ENCODE measurements at places on chromosomes 7 and 10.

GRCh38 chr10:110058212-110058611, 50.4 kb downstream of the ADD3 start:
- no peak for DNase-seq

DNA sequence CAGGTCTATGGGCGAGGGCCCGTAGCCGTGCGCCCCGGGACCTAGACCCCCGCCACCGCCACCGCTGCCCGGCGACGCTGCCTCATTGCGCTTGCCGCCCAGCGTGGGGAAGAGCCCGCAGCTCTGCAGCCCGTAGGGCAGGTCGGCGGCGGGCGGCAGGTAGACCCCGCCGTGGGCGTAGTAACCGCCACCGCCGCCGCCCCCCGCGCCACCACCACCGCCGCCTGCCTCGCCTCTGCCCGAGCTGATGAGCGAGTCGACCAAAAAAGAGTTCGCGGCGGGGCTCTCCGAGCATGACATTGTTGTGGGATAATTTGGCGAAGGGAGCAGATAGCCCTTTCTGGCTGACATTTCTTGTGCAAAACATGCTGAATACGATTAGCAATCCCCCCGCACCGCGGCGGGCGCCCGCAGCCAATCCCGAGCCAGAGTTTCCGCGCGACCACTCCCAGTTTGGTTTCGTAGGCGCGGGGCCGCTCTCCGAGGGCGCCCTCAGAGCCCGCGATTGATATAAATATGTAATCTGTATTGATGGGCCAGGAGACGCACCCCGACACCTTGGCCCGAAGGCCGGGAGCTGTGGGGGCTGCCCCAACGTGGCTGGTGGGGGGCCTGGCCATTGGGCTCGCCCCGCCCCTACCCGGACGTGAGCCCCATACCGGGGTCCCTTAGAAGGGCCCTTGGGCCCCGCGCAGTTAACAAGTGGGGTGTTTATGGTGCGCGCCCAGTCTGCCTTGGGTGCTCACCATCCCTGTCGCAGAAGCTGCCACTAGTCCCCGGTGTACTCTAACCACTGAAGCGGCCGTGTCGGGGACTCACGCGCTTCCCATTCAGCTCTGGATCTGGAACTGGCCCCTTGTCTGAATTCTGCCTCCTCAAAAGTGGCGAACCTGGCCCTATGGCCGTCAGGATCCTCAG, at the start of gene HOXA10:
HOXA10 (minus strand) TSS at position 365 of the 918 bp plus-strand sequence; CDS start at position 351, 14 bp downstream.
- no peak for DNase-seq

DNA sequence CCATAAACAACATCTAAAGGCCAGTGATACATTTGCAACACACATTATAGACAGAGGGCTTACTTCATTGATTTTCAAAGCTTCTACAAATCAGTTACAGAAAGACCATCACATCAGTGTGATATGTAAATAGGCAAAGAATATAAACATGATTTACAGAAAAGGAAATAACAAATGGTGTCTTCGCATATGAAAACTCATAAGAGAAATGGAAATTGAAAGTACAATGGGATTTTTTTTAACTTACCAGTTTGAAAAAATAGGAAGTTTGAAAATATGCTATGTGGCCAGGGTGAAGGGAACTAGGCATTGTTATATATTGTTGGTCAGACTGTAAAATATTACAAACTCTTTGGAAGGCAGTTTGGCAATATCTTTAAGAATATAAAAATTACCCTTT, 27.3 kb downstream of the SEC23IP start:
- DNase-seq, result no peak

- DNase-seq, result no peak
These were observed 156.7 kb downstream of the PLXNA4 start for GRCh38 chr7:132419542-132419941.

- no peak for DNase-seq
These were observed 218.1 kb downstream of the CELF2 start for GRCh38 chr10:11235771-11236170.

- no peak for DNase-seq
These were observed 4.7 kb downstream of the PYROXD2 start for GRCh38 chr10:98410135-98410743.

- no peak for DNase-seq
These were observed 10.6 kb upstream of the RAB11FIP2 start for GRCh38 chr10:118057361-118057760.

DNA sequence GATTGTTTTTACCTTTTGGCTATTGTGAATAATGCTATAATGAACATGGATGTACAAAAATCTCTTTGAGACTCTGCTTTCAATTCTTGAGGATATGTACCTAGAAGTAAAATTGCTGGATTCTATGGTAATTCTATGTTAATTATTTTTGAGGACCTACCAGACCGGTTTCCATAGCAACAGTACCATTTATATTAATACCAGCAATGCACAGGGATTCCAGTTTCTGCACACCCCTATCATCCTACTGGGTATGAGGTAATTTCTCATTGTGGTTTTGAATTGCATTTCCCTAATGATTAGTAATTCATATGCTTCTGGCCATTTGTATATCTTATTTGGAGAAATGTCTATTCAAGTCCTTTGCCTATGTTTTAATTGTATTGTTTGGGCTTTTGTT, 9.9 kb upstream of the PPP1R9A start:
- no peak for DNase-seq

DNA sequence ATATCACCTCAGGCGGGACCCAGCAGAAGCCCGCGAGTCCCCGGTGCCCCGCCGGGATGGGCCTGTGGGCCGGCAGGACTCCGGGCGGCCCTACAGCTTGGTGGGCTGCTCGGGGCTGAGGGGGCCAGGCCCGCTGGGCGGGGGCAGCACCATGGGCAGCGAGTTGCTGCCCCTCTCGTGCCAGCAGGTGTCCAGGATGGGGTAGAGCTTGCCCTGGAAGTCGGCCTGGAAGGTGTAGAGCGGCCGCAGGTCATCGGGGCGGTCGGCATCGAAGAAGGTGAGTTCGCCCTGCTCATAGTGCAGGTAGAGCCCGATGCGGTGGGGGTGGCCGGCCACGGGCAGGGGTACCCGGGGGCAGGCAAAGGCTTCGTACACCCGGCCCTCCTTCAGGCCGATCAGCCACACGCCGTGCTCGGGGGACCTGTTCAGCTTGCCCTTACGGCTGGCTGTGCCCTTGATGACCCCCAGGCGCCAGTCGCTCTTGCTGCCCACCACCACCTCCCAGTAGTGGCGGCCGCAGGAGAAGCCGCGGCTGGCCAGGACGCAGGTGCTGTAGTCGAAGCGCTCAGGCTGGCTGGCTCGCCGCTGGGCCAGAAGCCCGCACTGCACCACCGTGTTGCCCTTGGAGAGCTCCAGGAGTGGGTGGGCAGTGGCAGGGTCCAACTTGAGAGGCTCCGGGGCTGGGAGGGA, 4.3 kb upstream of the NSUN5 start:
- no peak for DNase-seq

DNA sequence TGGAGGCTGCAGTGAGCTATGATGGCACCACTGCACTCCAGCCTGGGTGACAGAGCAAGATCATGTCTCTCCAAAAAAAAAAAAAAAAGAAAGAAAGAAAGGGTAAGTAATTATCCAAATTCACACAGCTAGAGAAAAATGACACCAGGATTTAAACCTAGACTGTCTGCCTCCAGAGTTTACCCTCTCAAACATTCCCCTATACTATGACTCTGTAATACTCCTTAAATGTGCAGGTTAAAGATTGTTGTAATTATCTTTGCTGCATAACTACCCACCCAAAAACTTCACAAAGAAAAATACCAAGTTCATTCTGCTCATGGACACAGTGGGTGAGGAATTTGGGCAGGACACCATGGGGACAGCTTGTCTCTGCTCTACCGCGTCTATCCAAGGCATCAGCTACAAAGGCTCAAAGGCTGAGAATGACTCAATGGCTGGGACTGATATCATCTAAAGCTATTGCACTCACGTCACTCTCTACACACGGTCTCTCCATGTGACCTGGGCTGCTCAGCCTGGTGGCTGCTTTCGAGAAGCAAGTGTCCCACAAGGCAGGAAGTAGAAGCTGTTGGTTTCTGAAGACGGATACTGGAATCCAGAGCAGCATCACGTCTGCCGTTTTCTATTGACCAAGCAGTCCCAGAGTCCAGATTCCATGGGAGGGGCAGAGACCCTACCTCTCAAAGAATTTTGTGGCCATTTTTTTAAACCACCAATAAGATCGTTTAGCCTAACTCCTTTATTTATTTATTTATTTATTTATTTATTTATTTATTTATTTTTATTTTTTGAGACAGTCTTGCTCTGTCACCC, 185.7 kb upstream of the AUTS2 start:
- peak; percentile 95 for DNase-seq

GRCh38 chr7:92678291-92678920, 88.2 kb upstream of the FAM133B start:
- no peak for DNase-seq

GRCh38 chr7:126079581-126079980, 1150.0 kb upstream of the POT1 start:
- DNase-seq, result no peak

GRCh38 chr10:42982891-42983506, 93.9 kb upstream of the RET start:
- DNase-seq, result no peak

DNA sequence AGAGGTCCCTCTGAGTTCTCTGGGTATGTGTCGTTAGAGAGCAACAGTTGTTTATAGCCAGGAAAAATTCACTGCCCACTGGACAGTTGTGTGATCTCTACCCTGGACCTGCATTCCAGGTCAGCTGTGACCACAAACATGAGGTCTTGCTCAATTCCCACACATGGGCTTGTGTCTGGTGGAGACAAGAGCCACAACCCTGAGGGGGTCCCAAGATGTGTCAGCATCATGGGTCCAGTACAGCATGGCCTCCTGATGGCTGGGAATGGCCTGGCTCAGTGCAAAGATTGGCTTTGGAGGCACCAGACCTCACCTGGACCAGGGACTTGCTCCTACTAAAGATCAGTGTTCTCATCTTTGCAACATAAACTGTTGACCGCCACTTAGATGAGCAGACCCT, 751.6 kb downstream of the GRID1 start:
- no peak for DNase-seq

DNA sequence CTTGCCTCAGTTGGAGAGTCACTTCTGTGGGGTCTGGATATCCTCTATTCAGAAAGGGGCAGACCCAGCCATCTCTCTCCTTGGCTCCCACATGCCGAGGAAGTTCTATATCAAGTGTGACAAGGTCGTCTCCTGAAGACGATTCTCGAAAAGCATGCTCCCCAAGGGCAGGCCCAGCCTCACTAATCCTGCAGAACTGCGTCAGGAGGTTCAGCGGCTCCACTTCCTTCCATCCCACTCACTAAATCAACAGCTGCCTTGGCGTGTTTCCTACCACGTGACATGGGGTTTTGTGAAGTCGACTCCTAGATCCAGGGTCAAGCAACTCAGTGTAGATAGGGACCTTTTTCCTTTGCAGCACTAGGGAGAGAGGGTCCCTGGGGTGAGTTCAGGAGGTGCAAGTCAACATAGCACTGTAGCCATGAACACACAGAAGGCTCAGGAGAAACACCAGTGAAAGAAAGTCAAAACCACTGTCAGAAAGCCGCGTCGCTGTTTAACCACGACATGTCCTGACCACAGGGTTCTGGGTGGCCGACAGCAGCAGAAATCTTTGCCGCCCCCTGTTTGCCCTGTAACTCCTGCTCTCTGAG, 156.4 kb downstream of the PRPF18 start:
- no peak for DNase-seq

DNA sequence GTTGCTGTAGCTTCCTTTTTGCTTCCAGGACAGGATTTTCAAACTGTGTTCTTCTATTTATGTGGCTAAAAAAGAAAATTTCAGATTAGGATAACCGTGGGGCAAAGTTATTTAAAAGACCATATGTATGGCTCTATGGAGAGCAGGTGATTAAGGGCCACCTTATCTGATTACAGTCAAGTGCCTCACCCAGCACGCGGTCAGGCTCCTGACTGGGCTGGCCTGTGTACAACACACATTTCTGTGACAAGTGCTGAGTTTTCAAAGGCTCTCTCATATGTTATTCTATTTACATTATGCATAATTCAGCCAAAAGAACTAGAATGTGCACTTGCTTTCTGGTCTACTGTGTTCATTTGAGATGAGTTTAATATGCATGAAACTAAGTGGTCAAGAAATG, 547.4 kb downstream of the PHTF2 start:
- no peak for DNase-seq

GRCh38 chr7:41970941-41971340, 266.1 kb downstream of the GLI3 start:
- DNase-seq, result no peak

- no peak for DNase-seq
These were observed 120.9 kb upstream of the EGFR start for GRCh38 chr7:54897891-54898290.

DNA sequence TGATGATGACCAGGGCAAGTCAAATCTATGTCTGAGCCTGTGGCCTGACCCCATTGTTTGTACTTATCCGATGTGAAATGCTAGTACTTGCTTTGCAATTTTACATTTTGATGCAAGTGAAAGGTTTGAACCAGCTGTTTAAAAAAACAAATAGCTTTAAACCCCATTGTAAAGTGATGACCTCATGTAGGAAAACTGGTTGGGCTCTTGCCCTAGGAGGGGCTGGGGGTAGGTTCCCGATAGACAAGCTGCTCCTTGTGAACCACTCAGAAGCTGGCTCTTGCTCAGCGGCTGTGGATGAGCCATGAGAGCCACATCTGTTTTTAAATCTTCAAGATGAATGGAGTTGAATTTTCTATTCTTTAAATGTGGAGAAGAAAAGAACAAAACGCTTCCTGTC, 185.3 kb downstream of the WDR11 start:
- no peak for DNase-seq

- no peak for DNase-seq
These were observed 39.1 kb downstream of the VOPP1 start for GRCh38 chr7:55533050-55533728.

GRCh38 chr10:33293076-33293475, 41.4 kb downstream of the NRP1 start:
- DNase-seq, result no peak

DNA sequence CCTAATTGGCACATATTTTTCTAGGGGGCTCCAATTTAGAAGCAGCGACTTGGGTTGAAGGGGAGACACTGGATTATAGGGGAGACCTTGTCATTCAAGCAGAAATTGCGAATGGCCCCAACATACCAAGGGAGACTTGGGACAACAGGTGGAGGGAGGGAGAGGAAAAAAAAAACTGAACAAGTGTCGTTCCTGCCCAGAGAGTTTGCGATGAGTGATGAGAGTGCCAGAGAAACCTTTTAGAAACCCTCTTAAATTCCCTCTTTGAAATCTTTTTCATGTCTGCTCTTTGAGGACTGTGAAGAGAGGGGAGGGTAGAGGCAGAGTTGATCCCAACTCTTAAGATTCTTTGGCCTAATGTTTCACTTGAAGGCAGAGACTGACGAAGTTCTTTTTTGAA, 24.3 kb downstream of the RBM20 start:
- DNase-seq, result no peak

DNA sequence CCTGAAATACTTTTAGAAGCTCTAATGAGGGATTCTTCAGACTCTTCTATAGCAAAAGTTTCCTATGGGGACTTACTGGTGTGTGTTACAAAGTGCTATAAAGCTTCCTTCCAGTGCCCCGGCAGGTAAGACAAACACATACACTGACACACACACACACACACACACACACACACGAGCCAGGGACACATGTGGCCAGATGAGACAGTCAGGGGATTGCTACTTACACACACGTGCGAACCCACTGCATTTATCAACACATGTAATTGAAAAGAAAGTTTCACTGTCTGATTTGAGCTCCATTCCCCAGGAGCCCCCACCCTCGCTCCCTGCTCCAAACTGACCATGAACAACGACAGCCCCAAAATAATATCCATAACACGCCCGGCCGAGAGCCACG, 119.8 kb downstream of the PRPF18 start:
- peak; percentile 54 for DNase-seq
